T-helper 2 cell (primary cell): ENCODE measurements at places on chromosomes 11 and 22.

GRCh38 chr11:5992604-5993251 lies 5.9 kb upstream of the OR52L1 start:
- no peak for DNase-seq

GRCh38 chr22:33678523-33678922 lies 241.8 kb downstream of the LARGE1 start:
- no peak for DNase-seq

DNA sequence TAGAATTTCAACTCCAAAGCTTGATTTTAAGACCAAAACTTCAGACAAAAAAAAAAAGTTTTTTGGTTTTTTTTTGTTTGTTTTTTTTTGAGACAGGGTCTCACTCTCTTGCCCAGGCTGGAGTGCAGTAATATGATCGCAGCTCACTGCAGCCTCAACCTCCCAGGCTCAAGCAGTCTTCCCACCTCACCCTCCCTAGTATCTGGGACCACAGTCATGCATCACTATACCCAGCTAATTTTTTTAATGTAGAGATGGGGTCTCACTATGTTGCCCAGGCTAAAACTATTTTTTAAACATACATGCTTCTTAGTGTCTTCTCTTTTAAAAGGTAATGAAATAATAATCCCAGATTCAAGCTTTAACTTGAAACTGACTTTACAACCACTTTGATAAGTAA lies 35.4 kb upstream of the GRK2 start:
- DNase-seq, result no peak

- DNase-seq, result no peak
Observed at GRCh38 chr22:32926600-32926999, 125.1 kb downstream of the TIMP3 start.

DNA sequence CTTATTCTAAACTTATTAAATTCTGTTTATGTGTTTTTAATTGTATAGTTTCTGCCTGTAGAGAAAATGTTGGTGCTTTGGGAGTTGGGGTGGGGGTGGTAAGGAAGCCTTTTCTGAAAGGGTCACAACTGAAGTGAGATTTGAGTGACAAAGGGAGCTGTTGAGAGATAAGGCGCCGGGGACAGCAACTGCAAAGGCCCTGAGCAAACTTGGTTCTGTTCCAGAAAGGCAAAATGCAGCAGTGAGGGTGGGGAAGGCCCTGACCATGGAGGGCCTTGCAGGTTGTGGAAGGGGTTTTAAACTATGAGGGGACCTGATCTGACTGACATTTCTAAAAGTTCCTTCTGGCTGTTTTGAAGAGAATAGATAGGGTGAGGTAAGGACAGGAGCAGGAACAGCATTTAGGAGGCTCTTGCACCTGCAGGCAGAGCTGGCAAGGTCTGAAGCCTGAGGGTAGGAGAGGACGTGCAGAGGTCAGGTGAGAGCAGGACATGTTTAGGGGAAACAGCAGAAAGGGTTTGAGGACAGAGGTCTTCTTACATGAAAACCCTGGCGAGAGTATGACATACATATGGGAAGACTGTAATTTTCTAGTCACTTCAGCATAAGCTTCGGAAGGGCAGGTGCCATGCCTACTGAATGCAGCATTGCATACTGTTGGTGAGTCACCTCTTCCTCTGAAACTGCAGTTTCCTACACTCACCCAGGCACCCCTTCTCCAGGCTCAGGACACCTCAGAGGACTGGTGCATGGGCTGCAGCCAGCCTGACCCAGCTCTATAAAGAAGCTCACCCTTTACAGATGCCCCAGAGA lies 190.7 kb downstream of the SNX19 start:
- no peak for DNase-seq

- no peak for DNase-seq
Observed at GRCh38 chr11:106466521-106467080, 389.1 kb downstream of the AASDHPPT start.

- DNase-seq, result no peak
Observed at GRCh38 chr11:45092901-45093760, 53.3 kb upstream of the PRDM11 start.

GRCh38 chr22:23533771-23534191 lies 46.3 kb downstream of the IGLL1 start:
- DNase-seq, result no peak

DNA sequence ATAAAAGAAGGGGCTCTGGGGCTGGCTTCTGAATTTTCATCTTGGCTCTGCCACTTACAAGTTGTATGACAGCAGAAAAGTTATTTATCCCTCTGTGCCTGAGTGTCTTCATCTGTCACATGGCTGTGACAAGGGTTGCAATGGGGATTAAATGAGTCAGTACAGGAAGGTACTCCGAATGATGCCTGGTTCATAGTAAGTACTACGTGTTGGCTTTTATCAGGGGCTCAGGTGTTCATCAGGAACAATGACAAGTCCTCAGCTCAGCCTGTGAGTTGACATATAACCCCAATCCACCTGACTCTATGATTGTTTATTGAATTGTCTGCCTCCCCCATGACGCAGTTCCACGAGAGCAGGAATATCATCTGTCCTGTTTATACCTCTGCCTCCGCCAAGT lies 45.7 kb downstream of the PAMR1 start:
- no peak for DNase-seq

GRCh38 chr11:109984634-109985289 lies 108.4 kb upstream of the ZC3H12C start:
- DNase-seq, result no peak

DNA sequence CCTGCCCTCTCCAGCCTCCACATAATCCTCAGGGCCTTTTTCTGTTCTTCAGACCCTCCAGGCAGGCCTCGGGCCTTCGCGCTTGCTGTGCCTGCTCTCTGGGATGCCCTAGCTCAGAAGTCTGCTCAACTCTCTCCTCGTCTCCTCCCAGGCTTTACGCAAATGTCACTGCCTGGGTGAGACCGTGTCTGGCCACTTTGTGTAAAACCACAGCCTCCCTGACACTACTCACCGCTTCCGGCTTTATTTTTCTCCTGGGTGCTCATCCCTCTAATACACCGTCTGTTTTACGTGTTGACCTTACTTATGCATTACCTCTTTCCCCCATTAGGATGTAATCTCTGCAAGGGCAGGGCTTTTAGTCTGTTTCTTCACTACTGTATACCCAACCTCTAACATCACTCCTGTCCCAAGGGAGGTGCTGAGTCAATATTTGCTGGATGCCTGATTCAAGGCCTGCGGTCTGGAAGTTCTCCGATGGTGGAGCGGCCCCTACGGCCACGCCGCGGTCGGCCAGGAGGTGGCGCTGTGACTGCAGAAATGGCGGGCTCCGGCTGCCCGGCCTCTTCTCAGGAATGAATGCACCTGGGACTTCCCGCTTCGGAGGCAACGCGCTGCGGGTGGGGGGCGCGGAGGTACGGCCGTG lies 58.2 kb upstream of the THY1 start:
- DNase-seq, result peak; percentile 55

GRCh38 chr11:128911239-128911638 lies 20.1 kb downstream of the KCNJ5 start:
- DNase-seq, result no peak

DNA sequence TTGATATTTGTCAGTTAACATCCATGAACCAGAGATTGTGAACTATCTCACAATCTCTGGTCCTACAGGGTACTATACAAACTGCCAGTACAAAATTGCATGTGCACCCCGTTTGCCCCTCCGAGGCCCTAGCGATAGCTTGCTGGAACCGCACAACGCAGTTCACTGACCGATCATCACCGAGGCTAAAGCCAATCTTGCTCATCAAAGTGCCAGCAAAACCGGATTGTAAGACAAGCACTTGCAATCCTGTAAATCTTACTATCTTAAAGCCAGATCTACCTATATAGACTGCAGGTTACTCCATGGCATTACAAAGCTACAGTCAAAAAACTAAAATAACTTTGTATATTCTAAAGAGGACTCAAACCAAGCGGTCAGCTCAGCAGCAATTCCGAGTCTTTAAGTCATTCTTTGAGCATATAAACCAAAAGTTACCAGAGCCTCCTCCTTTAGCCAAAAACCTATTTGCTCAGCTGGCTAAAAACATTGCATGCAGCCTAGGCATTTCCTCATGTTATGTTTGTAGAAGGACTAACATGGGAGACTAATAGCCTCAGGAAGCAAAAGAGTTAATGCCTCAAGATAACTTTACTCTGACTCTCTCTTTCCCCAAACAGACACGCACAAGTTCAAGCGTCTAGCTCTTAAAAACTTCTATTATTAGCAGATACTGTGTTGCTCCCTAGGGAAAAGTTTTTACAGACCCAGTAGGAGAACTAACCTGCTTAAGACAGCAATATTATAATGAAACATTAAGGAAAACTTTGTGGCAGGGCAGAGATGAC lies 30.7 kb upstream of the CPT1A start:
- no peak for DNase-seq

GRCh38 chr22:41940832-41941765 lies 5.9 kb downstream of the CENPM start:
- peak; percentile 79 for DNase-seq
